ENCODE measurements at places on chromosomes 6 and 20.

- DNase-seq, result no peak
Measured at GRCh38 chr6:157258878-157259277, 64.4 kb downstream of the TMEM242 start.

DNA sequence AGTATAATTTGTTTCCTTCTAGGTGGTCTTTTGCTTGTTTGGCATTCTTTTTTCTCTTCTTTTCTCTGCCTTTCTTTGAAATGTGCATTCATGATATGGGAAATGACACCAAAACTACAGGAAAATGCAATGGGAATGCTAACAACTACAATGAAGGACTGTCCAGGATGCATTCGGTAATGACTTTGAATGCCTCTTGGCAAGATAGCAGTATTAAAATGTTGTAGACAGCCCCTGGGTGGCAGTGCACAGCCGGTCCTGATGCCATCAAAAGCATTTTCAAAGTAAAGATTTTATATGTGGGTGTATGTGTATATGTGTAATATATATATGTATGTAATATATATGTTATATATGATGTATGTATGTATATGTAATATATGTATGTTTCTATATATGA is 218.8 kb upstream of the MMS22L start:
- no peak for DNase-seq

- DNase-seq, result no peak
Measured at GRCh38 chr6:71902261-71902660, 15.9 kb downstream of the RIMS1 start.

GRCh38 chr6:21592953-21593352 is 598 bp upstream of the SOX4 start:
- no peak for DNase-seq

DNA sequence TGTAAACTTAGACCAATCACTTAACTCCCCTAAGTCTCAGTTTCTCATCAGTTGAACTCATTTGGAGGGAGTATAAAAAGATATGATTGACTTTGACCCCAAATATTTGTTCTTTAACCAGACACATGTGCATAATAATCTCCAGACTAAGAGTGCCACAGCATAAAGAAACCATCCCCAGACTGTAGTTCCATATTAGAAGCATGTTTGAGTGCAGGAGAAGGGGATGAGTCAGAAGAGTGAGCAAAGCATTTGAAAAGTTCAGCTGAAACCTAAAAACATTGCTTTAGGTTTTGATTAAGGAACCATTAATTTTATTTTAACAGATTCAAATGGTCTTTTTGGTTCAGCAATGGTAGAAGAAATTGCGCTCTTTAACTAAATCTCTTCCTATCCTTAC is 654.8 kb downstream of the UTRN start:
- DNase-seq, result no peak

GRCh38 chr20:62243106-62243505 is 4.8 kb downstream of the OSBPL2 start:
- DNase-seq, result no peak

DNA sequence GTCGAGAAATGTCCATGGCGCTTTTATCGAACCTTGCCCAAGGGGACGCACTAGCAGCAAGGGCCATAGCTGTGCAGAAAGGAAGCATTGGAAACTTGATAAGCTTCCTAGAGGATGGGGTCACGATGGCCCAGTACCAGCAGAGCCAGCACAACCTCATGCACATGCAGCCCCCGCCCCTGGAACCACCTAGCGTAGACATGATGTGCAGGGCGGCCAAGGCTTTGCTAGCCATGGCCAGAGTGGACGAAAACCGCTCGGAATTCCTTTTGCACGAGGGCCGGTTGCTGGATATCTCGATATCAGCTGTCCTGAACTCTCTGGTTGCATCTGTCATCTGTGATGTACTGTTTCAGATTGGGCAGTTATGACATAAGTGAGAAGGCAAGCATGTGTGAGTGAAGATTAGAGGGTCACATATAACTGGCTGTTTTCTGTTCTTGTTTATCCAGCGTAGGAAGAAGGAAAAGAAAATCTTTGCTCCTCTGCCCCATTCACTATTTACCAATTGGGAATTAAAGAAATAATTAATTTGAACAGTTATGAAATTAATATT is 115.7 kb downstream of the TMEM242 start:
- no peak for DNase-seq

- DNase-seq, result no peak
Measured at GRCh38 chr20:4563534-4563933, 158.2 kb upstream of the PRND start.

DNA sequence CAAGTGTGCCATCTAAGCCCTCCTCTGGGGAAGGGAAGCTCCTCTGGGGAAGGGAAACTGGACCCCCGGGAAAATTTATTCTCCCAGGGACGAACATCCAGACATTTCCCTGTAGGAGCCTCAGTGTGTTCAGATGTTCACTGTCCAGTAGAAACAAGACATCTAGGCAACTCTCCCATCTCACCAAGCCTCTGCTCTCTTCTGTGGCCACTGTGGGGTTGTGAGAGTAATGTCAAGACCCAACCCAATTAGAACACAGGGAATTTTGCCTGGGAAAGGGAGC is 3.6 kb upstream of the PTGIS start:
- DNase-seq, result no peak

DNA sequence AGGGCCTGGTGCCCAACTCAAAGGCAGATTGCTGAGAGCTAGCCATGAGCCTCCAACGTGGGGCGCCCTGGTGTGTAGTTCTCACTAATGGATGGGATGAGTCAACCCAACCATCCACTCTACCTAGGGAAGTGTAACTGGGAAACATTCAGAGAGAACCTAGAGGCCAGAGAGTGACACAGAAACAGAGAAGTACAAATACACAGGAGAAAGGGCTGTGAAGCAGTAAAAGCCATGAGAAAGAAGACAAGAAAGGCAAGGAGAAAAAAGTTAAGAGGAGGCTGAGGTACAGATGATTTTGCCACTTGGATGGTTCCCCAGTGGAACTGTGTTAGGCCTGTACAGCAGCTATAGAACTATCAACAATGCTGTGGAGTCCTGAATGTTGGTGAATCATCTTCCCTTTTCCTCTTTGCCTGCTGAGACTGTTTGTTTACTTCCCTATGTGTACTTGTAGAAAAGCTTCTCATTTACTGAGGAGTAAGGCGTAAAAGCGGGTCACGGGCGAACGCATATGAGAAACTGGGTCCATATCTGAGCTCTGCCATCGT is 39.0 kb downstream of the MAN1A1 start:
- no peak for DNase-seq

All from esophagus squamous epithelium (tissue), 5 donors.